ENCODE measurements at places on chromosomes 2 and 18. TPM values are rescaled to one million over a fixed set of nuclear protein-coding genes. Genes with fewer than 3 reads are reported as not detected.

DNA sequence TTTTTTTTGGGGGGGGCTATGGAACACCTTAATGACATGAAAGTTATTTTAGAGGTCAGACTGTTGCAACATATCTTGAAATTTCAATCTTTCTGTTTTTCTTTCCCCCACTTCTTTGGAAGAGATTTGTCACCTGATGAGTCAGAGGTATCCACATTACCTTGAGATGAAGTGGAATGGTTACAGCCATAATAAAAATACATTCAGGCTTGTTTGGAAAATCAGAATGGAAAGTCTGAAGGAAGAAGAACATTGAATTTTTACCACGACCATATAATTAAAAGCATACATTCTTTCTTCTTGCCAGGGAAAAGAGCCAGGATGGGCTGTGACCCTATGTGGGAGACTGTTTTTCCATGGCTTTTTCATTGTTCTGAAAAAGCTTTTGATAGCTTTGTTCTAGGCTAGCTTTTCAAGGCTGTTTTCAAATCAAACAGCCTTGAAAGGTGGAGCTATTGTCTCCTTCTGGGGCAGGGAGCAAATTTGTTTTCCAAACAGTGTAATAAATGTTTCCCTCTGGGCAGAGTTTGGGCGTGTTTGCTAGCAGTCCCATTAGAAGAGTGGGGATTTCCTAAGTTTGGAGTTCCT lies 2.3 kb upstream of the GTF3C3 start:
- peak; percentile 49 for DNase-seq

GRCh38 chr2:53452400-53452799 lies 315.2 kb upstream of the CHAC2 start:
- no peak for DNase-seq

Gene STARD6
- 0.14 TPM for total RNA-seq

Gene IL1RL1
- 0.20 TPM for total RNA-seq

Gene QPCT
- total RNA-seq, result 6.6 TPM

DNA sequence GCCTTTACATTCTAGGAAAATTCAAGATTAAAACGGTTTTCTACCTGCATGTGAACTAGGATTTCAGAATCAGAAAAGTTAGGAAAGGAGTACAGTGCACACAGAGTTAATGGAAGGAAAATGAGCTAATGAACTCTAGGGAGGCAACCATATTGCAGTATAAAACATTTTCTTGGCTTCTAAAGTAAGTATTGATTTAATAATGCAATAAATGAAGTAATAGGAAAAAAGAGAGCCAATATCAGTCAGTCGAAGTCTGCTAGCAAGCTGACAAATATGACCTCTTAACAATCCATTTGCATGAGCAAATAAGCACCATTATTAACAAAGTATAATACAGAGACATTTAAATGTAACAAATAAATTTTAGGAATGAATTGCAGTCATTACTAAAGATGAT lies 80.2 kb upstream of the COL3A1 start:
- no peak for DNase-seq

- DNase-seq, result no peak
These were observed 20.6 kb downstream of the ZNF236 start for GRCh38 chr18:76842837-76843530.

DNA sequence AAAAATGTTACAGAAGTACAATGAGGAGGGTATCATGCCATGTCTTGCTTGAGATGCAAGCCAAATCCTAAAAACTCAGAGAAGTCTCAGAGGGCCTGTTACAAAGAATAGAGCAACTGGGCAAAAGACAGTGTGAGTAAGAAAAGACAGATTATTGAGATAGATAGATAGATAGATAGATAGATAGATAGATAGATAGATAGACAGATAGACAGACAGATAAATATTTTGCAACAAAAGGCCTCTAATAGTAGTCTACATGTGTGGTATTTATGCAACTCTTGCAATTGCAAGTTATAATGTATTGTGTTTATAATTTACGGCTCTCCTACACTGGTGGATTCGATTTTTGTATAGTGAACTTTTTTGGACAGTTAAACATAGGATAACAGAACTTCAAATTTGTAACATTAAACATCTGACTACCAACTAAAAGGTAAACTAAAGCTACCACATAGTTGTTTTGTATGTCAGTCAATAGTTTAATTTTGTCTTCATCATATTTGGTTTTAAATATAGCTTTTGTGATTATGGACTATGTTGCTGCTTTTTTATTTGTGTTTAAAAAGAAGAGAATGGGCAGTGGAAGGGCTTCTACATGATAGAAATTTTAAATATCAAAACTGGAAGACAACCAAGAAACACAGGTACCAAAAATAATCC lies 740.7 kb upstream of the LRRTM4 start:
- DNase-seq, result no peak

DNA sequence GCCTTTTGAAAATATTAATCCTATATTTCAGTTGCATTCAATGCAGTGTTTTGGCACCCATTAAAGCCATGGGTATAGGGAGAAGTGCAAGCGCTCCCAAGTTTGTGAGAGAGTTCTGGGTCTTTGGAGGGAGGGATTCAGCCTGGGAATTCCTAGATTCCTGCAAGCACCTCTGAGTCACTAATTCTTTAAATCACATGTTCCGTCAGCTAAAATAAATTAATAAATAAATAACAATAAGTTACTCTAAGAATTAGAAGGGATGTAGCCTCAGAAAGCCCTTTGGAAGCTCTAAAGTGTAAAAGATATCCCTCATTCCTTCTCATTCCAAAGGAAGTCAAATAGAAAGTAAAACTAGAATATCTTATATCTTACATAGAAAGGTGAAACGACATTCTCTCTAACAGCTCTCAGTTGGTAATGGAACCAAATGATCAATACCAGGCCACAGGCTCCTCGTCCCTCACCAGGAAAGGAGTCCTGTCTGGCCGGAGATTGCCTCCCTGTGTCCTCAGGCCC lies 222.4 kb upstream of the RBBP8 start:
- DNase-seq, result peak; percentile 5

DNA sequence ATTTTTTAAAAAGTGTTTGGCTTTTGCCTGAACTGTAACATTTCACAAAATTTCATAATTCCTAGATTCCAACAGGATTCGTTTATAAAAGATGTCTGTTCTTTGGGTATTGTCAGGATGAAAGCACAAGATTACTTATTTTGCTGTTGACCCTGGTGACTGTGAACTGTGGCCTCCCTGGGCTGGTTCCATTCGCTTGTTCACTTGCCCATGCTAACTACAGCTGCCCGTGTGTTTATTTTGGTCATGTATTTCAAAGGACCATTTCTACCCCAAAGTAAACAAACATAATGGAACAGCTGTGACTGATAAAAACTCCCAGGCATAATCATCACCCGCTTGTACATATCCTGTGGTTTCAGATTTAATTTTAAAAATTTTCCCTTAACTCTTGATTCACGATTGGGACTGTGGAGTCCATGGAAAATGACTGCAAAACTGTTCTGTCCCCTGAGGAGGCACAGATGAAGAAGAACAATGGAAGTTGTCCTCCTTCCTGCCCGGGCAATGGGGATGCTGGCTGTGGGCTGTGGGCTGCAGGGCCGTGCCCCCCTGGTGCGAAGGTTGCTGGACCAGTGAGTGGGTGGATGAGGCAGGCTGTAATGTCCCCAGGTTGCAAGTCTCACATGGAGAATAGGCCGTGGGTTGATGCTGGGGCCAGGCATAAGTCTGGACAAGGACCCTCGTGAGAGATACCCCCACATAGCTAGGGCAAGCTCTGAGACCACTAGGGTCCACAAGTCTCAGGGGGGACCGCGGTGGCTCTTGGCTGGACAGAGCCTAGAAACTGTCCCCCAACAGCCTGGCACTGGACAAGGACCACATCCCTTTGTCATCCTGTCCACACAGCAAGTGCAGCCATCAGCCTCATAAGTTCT lies 28.9 kb upstream of the HDAC4 start:
- DNase-seq, result no peak

GRCh38 chr2:178998539-178998938 lies 51.4 kb downstream of the CCDC141 start:
- DNase-seq, result no peak

All from foreskin keratinocyte (primary cell).